Right renal cortex interstitium (tissue), 3 donors: ENCODE measurements at places on chromosomes 16 and 17. TPM values are rescaled to one million over a fixed set of nuclear protein-coding genes. Genes with fewer than 3 reads are reported as not detected.

- no peak for DNase-seq
Observed at GRCh38 chr16:27223226-27223610, 19.9 kb downstream of the KDM8 start.

- no peak for DNase-seq
Observed at GRCh38 chr16:12188935-12189249, 212.4 kb downstream of the SNX29 start.

DNA sequence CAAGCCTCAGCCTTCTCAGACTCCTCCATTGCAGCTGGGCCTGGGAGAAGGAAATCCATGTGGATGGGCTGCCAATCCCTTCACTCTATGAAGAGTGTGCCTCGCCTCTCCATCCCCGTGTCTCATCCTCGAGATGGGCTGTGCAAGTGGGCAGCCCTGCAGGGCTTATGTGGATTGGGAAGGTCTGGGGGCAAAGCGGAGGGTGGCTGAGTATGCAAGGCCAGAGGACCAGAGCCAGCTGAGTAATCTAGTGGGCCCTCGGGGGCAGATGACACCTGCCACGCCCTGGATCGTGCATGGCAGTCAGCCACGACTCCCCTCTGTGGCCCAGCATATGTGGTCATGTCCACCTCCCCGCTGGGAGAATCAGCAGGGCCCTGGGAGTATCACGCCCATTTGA, 78.9 kb downstream of the IRX5 start:
- DNase-seq, result no peak

The OTOA gene
- polyA plus RNA-seq, result 0.12 TPM

GRCh38 chr16:74651841-74652240, 14.8 kb downstream of the RFWD3 start:
- no peak for DNase-seq

The MYH13 gene
- 0.26 TPM for polyA plus RNA-seq

GRCh38 chr17:66417300-66417719, 114.9 kb downstream of the PRKCA start:
- no peak for DNase-seq

The FBXW10B gene
- polyA plus RNA-seq, result 0.61 TPM
